CD4-positive, alpha-beta T cell (primary cell): ENCODE measurements at places on chromosomes 2 and 18. TPM values are rescaled to one million over a fixed set of nuclear protein-coding genes. Genes with fewer than 3 reads are reported as not detected.
A peak's percentile ranks its signal among the peaks of the same experiment; 100 is the strongest.

DNA sequence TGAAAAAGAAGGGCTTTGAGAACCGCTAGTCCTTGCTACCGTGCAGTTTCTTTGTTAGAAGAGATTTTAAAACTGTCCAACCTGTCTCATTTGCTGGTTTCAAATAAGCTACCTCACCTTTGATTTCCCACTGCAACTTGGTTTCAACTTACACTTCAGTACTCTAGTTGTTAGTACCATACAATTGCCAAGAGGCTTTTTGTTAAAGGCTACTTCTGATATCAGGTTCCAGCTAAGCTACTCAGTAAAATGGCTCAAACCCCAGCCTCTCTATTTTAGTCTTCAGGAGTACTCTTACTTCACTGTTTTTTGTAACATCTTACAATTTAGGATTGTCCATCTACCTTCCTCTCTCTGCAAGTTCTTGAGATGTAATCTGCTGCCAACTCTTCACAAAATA lies 91.6 kb downstream of the INO80D start:
- H3K36me3 ChIP-seq = peaks cover 18% of the 10 kb centered on the region
- DNase-seq = no peak
- H3K4me1 ChIP-seq = no peaks in the 10 kb centered on the region

- no peaks in the 10 kb centered on the region for H3K36me3 ChIP-seq
- no peak for DNase-seq
- no peaks in the 10 kb centered on the region for H3K4me1 ChIP-seq
- no peak overlapping the region for H3K4me3 ChIP-seq
Observed at GRCh38 chr2:129193961-129194360, 785.5 kb upstream of the RAB6C start.

The HK2 gene
- 8.9 TPM for total RNA-seq

The SPATA3 gene
- total RNA-seq = not detected

The EHD3 gene
- 1.7 TPM for total RNA-seq

DNA sequence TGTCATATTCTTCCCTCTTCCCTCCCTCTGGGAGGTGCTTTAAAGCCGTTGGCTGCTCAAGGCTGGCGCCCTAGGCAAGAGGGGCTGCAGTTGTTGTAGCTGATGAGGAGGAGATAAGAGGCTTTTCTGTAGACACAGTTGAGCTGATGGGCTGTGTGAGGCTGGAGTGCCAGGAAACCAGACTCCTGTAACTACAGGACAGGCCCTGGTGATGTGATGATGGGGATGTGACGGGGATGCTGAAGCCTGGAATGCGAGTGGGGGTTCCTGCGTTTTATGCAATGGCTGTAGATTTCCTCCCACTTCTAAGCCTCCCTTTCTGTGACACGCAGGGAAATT lies 5.7 kb upstream of the EFR3B start:
- no peak overlapping the region for H3K4me3 ChIP-seq
- H3K36me3 ChIP-seq = no peaks in the 10 kb centered on the region

The TSPYL6 gene
- not detected for total RNA-seq

The PFN4 gene
- not detected for total RNA-seq

GRCh38 chr2:102581911-102582310 lies 37.4 kb upstream of the SLC9A2 start:
- H3K27ac ChIP-seq = no peak overlapping the region
- no peaks in the 10 kb centered on the region for H3K4me1 ChIP-seq
- peak; percentile 16 for DNase-seq
- H3K27me3 ChIP-seq = no peaks in the 10 kb centered on the region

- no peak for DNase-seq
- no peaks in the 10 kb centered on the region for H3K4me1 ChIP-seq
- H3K27ac ChIP-seq = no peak overlapping the region
- no peak overlapping the region for H3K4me3 ChIP-seq
Observed at GRCh38 chr2:150963336-150963735, 298.3 kb downstream of the RBM43 start.

DNA sequence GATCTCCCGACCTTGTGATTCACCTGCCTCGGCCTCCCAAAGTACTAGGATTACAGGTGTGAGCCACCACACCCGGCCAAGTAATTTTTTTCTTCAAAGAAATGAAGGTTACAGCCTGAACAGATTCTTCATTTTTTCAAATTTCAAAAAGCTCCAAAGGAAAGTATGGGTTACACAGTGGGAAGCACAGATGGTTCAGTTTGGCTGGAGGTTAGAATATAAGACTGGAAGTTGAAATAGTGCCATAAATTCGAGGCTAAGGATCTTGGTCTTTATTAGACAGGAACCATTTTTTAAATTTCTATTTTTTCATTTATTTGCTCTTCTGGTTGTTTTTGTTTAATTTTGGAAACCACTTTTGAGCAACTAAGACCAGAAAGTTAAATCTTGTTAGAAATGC lies 120.0 kb downstream of the STK39 start:
- no peak for DNase-seq
- no peaks in the 10 kb centered on the region for H3K27me3 ChIP-seq
- no peak overlapping the region for H3K27ac ChIP-seq
- peaks cover 68% of the 10 kb centered on the region for H3K36me3 ChIP-seq
- H3K4me1 ChIP-seq = no peaks in the 10 kb centered on the region

- no peak overlapping the region for H3K4me3 ChIP-seq
- DNase-seq = no peak
- no peak overlapping the region for H3K27ac ChIP-seq
- no peaks in the 10 kb centered on the region for H3K36me3 ChIP-seq
Observed at GRCh38 chr2:88680916-88681315, 10.6 kb upstream of the RPIA start.

The DYNAP gene
- total RNA-seq = not detected

DNA sequence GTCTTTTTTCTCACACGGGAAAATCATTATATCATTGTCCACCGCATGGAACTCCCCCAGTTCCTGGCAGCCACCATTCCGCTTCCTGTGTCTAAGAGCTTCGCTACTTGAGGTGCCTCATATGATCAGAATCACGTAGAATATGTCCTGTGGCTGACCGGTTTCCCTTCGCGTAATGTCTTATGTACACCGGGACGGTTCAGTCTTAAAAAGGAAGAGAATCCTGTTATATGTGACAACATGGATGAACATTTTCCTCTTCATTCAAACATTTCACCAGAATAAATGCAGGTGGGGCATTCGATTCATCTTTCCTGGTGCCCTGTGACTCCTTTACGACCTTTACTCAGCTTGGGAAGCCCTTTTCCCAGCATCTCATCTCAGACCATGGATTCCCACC lies 131.7 kb upstream of the TWIST2 start:
- H3K4me3 ChIP-seq = no peak overlapping the region
- H3K4me1 ChIP-seq = no peaks in the 10 kb centered on the region
- peaks cover 12% of the 10 kb centered on the region for H3K27me3 ChIP-seq
- H3K27ac ChIP-seq = no peak overlapping the region
- no peak for DNase-seq

DNA sequence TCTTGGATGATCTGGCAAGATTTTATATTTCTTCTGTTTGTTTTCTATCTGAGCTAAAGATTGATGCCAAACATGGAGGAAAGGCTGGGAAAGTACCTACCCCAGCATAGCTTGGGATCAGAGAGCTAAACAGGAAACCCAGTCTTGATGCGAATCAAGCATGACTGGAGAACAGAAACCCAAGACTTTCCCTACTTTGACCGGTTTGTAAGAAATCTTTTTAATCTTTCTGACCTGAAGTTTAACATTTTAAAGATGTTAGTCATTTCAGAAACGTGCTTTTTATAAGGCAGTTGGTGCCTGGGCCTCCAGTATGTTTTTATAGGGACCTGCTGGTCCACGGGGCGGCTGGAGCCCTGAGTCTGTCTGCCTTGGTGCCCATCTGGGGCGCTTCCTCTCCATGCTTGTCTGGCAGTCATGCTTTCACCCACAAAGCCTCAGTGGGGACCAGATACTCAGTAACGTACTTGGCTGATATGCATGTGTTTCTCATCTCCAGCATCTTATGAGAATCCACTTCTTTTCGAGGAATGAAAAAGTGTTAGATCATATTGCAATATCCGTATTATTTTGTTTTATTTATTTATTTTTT lies 266.5 kb downstream of the PTGR3 start:
- H3K4me3 ChIP-seq = peak overlapping the region; percentile 6
- no peaks in the 10 kb centered on the region for H3K36me3 ChIP-seq
- H3K27ac ChIP-seq = peak overlapping the region; percentile 30

DNA sequence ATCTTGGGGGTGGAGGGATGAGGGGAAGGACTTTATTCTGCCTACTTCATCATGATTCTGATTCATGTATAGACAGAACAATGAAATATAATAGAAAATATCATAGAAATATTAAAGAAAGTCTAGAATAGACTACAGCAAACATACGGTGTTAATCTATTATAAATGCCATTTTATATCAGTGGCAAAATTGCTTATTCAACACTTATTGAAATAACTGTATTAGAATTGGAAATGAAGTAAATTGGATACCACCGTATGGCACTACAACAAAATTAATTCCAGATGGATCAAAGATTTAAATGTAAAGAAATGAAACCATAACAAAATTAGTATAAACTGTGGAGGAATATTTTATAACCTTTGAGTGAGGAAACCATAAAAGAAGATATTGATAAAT lies 213.3 kb upstream of the CTAGE1 start:
- no peaks in the 10 kb centered on the region for H3K36me3 ChIP-seq
- no peak overlapping the region for H3K4me3 ChIP-seq
- H3K27me3 ChIP-seq = no peaks in the 10 kb centered on the region
- no peak for DNase-seq
- no peak overlapping the region for H3K27ac ChIP-seq

DNA sequence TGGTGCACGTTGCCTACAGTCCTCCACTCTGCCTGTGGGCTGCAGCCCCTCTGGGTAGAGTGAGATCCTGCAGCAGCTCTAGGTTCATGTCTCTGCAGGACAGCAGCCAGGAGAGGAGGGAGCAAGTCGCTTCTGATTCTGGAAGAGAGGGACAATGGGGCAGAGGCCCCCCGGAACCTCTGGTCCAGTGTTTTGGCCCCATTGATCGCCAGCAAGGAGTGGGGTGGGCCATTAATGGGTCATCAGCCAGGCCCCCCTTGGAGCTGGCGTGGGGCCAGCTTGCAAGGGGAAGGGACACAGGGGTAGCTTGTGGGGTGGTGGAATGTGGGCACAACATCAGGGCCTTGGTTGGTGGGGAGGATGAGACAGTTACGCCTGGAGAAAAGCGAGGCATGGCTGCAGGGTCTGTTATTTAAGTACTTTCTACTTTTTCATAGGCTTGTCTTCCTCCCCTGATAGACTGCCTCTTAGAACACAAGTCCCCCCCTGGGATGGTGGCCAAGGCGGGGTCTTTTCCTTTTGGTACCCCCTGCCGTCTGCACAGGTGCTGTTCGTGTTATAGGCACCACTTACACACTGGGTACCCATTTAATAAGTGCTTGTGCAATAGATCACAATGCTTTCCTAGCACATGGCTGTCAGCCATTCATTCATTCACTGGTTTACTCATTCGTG lies 44.6 kb downstream of the INHBB start:
- no peaks in the 10 kb centered on the region for H3K27me3 ChIP-seq
- no peak for DNase-seq
- H3K36me3 ChIP-seq = no peaks in the 10 kb centered on the region
- no peaks in the 10 kb centered on the region for H3K4me1 ChIP-seq

GRCh38 chr2:11228692-11229091 lies 73.4 kb downstream of the SLC66A3 start:
- no peaks in the 10 kb centered on the region for H3K27me3 ChIP-seq
- DNase-seq = no peak
- H3K27ac ChIP-seq = no peak overlapping the region
- no peak overlapping the region for H3K4me3 ChIP-seq
- H3K36me3 ChIP-seq = peaks cover 9% of the 10 kb centered on the region
- no peaks in the 10 kb centered on the region for H3K4me1 ChIP-seq

The CPO gene
- total RNA-seq = not detected
